ENCODE measurements at places on chromosomes 5 and 9.

DNA sequence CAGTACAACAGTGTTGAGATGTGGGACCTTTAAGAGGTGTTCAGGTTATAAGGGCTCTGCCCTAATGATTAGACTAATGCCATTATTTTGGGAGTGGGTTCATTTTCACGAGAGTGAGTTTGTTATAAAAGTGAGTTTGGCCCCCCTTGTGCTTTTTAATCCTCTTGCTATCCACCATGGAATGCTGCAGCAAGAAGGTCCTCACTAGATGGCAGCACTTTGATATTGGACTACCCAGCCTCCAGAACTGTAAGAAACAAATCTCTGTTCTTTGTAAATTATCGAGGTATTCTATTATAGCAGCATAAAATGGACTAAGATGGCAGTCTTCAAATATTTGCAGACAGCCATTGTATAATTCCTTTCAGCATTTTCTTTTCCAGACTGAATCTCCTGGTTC lies 212.4 kb downstream of the LRRC70 start:
- no peak for DNase-seq

DNA sequence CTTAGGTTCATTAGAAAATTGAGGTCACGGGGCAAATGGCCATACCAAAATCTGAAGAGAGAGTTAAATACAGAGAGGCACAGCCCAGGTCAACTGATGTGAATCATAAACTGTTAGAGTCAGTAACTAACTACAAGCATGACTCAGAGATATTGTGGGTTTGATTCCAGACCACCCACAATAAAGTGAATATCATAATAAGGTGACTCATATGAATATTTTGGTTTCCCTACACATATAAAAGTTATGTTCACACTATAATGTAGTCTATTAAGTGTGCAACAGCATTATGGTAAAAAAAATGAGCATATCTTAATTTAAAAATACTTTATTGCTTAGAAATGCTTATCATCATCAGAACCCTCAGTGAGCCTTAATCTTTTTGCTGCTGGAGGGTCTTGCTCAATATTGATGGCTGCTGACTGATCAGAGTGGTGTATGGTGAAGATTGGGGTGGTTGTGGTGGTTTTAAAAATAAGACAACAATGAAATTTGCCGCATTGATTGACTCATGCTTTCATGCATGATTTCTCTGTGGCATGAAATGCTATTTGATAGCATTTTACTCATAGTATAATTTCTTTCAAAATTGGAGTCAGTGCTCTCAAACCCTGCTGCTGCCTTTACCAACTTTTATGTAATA lies 53.1 kb upstream of the EDIL3 start:
- DNase-seq = no peak

DNA sequence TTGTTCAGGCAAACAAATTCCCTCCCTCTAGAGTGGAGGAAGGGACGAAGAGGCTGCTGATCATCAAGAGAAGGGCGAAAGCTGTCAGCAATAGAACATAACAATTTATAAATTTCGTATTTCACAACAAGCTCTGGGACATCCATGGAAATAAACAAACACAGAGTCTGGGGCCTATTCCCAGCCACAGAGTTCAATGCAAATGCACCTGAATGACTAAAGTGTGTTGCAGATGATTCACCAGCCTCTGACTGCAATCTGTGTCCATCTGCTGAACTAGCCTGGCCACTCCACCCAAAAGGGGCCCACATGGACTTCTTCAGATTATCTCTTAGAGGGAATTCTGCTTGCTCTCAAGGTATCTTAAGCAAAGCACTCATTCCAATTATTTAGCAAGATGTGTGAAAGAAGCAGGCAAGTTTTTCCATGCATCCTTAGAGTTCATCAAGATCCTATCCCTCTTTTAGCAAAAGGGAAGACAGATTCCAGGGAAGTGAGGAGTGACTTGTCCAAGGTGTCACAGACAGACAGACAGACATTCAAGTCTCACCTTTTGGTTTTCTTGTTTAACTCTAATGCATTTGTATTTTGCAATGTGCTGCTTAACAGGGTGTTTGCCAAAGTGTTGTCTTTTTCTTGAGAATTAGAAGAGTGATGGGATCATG lies 307.8 kb upstream of the PAPPA start:
- no peak for DNase-seq

DNA sequence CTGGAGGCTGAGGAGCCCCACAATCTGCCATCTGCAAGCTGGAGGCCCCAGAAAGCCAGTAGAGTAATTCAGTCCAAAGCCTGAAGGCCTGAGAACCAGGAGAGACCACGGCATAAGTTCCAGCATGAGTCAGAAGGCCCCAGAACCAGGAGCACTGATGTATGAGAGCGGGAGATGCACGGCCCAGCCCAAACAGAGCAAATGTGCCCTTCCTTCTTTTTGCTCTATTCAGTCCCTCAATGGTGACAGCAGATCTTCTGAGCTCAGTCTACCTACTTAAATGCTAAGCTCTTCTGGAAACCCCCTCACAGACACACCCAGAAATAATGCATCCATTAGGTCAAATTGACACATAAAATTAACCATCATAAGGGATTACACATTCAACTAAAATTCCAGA lies 277.6 kb downstream of the ATPSCKMT start:
- DNase-seq = no peak

DNA sequence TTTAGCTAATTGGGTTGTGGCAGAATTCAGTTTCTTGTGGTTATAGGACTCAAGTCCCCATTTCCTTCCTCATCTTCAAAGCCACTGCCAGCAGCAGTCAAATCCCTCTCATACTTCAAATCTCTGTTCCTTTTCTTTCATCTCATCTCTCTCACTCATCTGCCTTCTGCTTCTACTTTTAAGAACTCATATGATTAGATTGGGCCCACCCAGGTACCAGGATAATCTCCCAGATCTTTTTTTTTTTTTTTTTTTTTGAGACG lies 8.0 kb upstream of the REEP5 start:
- DNase-seq = no peak

GRCh38 chr5:68134033-68134668 lies 81.4 kb upstream of the PIK3R1 start:
- no peak for DNase-seq

Data from stimulated activated CD4-positive, alpha-beta T cell treated with anti-CD3 and anti-CD28 coated beads, Interleukin-2, amount 100 ng/mL, for 24 hours (primary cell).